Cortex of kidney (tissue), 1 donor: ENCODE measurements at places on chromosomes 2 and 18.

- no peak for DNase-seq
Measured at GRCh38 chr2:135256531-135257260, 204.6 kb downstream of the RAB3GAP1 start.

GRCh38 chr2:130878316-130878715, 41.6 kb downstream of the ARHGEF4 start:
- DNase-seq = no peak

- no peak for DNase-seq
Measured at GRCh38 chr2:223469270-223470046, 132.7 kb downstream of the SCG2 start.

DNA sequence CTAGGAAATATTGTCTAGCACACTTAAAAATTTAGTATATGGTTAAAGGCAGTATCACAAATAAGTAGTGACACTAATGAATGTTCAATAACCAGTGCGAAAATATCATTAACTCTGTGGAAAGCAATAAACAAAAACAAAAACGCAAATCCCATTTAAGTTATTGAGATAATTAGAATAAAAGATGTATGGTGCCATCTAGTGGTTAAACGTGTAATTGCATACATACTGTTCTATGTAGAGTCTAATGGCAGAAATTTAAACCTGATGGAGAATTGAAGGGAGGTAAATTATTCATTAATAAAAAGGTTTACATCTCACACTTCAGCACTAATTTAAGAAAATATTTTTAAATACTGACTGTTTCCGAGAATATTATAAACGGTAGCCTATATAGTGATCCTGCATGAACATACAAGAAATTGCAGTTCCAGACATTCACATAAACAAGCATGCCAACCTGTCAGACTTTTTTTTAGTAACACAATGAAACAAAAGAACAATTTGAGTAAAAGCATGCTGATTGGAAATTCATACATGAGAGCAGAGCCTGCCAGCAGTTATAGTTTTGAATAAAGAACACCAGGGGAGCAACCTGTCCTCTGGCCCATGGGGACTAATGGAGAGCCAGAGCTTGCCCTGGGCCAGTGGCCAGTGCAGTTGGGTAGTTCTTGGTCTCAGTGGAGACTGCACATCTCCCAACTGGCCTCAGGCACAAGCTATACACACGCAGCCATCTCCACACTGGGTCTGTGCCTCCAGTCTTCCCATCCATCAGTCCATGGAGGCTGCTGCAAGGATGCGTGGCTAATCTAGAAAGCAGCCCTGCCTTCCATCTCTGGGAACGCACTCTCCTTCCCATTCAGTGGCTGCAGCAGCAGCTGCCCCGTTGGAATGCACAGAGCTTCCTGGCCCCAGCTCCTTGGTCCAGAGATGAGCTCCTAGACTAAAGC, 28.0 kb downstream of the GCG start:
- no peak for DNase-seq

- DNase-seq = no peak
Measured at GRCh38 chr2:48838029-48838428, 82.5 kb upstream of the LHCGR start.

DNA sequence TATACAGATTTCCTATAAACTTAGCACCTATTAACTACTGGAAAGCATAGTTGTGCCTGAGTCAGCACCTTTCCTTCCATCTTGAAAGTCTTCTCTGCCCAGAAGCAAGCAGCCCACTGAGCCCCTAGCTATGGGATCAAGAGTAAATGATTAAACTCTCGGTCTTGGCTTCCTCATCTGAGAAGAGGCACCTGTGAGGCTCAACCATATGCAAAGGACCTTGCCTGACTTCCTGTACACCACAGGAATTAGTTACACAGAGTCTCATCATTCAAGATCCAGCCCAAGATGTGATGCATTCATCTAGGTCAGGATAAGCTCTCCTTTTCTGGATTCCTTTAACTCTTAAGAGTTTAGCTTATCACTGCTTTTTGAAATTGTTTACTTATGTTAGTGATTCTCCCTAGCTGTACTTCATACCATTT, 96.0 kb downstream of the CDH2 start:
- DNase-seq = no peak

- DNase-seq = no peak
Measured at GRCh38 chr2:115739574-115739973, 1297.1 kb downstream of the DPP10 start.

DNA sequence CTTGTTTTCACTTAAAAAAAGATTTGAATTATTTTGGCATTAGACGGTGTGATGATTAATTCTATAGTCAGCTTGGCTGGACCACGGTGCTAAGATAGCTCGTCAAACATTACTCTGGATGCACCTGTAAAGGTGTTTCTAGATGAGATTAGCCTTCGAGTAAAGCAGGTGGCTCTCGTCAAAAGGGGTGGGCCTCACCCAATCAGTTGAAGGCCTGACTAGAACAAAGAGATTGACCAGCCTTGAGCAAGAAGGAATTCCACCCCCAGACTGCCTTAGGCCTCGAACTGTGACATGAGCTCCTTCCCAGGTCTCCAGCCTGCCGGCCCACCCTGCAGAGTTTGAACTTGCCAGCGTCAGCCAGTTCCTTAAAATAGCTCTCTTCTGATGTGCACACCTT, 73.4 kb downstream of the TWIST2 start:
- no peak for DNase-seq

- DNase-seq = no peak
Measured at GRCh38 chr2:128301501-128301966, 17.1 kb downstream of the HS6ST1 start.

GRCh38 chr2:172214252-172214651, 111.6 kb upstream of the DLX2 start:
- DNase-seq = no peak

DNA sequence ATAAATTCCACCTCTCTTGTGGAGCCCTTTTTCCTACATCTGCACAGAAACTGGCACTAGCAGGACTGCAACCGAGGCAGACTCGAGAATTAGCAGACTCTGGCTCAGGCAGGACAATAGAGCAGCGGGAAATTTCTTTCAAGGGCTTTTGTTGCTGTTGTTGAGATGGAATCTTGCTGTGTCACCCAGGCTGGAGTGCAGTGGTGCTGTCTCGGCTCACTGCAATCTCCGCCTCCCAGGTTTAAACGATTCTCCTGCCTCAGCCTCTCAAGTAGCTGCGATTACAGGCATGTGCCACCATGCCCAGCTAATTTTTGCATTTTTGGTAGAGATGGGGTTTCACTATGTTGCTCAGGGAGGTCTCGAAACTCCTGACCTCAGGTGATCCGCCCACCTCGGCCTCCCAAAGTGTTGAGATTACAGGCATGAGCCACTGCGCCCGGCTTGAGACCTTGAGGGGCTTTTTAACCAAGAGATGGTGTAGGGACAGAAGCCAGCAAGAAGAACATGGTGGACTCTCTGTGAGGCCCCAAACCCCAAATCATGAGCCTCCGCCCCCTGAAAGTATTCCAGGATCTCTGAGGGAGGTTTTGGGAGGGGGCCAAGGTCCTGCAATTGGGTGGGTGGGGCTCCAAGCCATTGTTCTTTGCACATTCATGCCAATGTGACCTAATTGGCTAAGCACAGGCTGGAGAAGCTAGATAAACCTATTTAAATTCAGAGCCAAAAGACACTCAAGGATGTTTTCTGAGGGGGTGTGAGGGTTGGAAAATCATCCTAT, 68.4 kb upstream of the MSH2 start:
- no peak for DNase-seq

- DNase-seq = no peak
Measured at GRCh38 chr2:183123117-183123958, 905 bp upstream of the NUP35 start.

GRCh38 chr2:14634489-14635390, 2.2 kb downstream of the LRATD1 start:
- DNase-seq = no peak

DNA sequence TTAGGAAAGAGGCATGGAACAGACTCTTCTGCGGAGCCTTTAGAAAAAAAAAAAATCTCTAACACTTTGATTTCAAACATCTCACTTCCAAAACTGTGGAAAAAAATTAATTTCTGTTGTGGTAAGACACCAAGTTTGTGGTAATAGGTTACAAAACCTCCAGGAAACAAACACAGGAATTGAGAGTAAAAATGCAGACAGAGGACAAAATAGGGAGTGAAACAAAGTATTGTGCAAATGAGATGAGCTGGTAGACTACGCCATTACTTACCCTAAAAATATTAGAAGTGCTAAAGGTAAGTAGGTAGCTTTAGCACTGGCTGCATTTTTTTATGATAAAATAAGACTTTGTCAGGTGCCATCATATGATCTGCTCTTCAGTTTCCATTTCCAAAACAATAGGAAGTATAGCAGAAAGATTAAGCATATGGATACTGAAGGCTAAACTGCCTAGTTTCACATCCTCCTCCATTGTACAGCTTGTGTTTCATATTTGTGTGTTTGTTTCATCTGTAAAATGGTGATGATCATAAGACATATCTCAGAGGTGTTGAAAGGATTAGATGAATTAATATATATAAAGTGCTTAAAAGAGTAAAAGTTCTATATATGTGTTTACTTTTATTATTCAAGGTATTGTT, 309.2 kb downstream of the NR4A2 start:
- DNase-seq = no peak

DNA sequence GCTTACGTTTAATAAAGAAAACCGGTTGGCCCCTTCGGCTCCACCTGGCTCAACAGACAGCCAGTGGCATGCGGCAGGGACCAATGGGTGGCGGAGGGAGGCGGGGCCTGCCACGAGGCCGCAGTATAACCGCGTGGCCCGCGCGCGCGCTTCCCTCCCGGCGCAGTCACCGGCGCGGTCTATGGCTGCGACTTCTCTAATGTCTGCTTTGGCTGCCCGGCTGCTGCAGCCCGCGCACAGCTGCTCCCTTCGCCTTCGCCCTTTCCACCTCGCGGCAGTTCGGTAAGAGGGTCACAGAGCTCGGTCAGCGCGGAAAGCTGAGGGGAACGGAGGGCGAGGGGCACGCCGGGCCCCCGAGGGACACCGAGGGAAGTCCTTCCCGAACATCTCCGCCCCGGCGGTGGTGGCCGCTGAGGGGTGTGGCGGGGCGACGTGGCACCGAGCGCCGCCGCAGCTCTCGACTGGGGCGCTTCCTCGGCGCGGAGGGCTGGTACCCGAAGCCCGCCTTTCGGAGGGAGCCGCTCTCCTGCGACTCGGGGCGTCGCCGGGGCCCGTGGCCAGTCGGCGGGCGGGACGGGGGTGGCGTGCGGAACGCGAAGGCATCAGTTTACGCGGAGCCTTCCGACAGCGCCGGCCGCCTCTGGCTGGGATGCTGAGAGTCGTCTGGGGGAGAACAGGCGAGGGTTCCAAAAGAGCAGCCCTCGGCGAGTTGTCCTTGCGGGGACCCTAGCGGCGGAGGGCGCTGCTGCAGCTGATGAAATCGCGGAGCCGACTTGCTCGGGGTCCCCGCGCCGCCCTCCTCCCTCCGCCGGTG, at the start of gene MTHFD2:
MTHFD2 (plus strand) TSS at position 155 of the 814 bp plus-strand sequence; CDS start at position 182, 27 bp downstream.
- DNase-seq = no peak

DNA sequence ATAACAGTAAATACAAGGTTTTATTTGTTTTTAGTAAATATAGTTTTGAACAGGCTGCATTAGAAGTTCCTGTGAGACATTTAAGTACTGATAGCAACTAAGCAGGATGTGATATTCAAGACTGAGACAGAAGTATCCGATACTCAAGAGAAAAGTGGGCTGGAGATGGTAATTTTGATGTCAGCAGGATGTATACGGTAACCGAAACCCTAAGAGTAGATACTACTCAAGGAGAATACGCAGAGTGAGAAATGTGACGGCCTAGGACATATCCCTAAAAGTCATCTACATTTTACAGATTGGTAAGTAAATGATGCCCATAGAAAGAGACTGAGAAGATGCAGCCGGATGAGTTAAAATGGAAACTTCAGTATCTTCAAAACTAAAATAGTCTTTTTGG, 115.4 kb downstream of the GORASP2 start:
- no peak for DNase-seq

DNA sequence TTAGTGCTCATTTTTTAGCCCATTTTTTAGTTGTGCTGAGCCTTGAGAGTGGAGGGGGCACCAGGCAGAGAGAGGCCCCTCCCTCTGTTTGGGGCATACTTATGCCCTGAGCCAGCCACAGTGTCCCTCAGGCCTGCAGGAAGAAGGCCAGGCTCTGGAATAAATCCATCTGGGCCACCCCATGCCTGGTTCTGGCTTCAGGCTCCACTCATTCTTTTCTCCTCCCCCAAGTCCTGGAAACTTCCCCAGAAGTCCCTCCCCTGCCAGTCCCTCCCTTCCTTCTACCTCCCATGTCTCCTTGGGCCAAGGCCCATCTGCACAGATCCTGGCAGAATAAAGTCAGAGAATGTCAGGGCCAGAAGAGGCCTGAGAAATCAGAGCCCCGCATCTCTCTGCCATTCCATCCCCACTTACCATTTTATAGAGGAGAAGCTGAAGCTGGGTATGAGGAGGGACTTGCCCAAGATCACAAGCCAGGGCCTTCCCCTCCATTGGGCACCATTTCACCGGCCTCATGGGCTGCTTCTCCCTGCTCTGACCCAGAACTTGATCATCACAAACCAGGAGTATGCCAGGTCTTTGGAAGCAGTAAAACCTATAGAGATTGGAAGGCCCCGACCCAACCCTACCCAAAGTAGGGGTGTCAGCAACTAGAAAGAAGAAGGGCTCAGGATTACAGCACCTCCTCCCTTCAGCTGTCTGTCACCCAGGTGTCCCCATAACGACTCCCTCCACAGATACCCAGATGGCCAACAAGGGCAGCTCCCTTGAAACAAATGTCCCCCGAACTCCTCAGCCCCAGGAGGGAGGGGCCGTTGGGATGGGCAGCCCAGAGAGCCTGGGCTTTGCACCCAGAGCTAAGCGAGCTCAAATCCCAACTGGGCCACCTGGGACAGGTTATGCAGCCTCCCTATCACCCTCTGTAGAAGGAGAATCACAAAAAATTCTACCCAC, 108.4 kb downstream of the POLR1A start:
- DNase-seq = no peak

DNA sequence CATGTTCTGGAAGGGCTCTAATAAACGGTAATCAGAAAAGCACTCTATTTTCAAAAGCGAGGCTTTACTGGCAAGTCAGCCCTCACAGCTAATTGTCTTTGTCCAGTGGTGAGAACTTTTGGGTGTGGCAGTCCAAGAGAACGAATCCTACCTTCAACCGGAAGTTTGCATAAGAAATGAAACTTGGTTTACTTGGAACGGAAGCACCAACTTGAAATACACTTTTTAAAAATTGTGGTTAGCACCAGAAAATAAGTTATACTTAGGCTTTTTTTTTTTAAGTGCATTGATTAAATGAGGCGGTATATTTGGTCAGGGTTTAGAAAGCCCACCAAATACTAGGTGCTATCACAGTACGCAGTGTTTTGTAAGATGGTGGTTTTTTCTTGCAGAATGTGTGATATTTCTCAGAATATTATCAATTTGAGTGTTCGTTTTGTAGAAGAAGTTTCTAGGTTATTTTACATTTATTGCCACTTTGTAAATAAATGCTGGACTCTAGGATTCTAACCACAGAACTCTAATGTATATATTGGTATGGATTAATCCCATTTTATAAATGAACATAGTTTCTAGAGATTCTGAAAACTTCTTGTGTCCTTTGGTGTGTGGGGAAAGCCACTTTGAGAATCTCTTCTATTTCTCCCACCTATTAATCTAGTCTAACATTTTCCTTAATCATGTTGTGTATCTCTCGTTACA, 1.2 kb downstream of the MYL12A start:
- DNase-seq = no peak
